ENCODE measurements at places on chromosomes 5 and 9. TPM values are rescaled to one million over a fixed set of nuclear protein-coding genes. Genes with fewer than 3 reads are reported as not detected.

- DNase-seq = no peak
These were observed 7.3 kb downstream of the STKLD1 start for GRCh38 chr9:133383438-133383837.

Gene PROB1
- total RNA-seq = 0.16 TPM

Gene NR6A1
- total RNA-seq = 2.0 TPM

GRCh38 chr5:178331491-178331996 lies 98.9 kb upstream of the PHYKPL start:
- DNase-seq = peak; percentile 88

Gene PCDHB15
- 22.1 TPM for total RNA-seq

Gene MYMK
- total RNA-seq = not detected

DNA sequence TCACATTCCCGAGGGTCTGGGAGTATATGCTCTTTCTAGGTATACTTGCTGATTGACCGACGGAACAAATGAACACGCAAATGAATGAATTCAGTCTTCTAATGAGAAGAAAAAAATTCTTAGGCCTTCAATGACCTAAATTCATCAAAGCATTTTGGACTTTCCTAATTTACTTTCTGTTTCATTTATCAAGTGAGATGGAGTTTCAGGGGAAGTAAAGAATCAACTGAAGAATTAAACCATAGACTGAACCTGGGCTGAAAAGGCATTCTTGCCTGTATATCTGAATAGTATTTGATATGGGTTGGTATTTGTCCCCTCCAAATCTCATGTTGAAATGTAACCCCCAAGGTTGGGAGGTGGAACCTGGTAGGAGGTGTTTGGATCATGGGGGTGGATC lies 64.1 kb downstream of the ZFAND5 start:
- DNase-seq = no peak

DNA sequence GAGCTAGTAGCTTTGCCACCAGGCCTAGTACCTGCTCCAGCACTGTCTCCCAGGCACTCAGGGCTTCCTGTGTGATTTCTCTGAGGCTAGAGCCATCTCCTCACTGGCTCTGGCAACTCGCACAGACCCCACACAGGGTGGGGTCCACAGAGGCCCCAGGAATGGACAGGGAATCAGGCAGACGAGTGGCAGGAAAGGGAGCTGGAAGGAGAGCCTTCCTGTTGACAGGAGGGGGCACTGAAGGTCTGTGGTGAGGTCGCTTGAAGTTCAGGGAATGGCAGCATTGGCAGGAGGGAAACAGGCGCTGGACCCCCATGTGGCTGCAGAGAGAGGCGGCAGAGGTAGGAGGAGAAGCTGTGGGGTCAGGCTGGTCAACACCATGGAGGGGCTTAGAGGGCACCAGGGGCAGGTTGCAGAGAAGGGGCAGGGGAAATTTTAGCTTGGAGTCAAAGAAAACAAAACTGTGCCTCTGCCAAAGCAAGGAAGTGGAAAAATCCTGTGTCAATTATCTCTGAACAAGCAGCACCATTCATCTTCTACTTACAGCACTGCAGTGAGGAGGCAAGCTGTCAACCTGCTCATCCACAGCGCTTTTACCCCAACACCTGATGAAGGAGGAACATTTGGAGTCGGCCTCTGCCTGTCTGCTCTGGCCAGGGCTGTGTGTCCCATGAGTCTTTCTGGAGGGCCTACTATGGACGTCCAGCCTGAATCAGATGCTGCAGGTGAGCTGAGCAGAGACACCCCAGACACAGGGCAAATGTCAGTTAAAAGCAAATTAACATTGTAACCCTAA lies 270.2 kb downstream of the FSTL4 start:
- no peak for DNase-seq

- DNase-seq = no peak
These were observed 5.8 kb downstream of the HMGCR start for GRCh38 chr5:75342836-75343235.

- DNase-seq = no peak
These were observed 744 bp downstream of the GMCL2 start for GRCh38 chr5:178186427-178186826.

DNA sequence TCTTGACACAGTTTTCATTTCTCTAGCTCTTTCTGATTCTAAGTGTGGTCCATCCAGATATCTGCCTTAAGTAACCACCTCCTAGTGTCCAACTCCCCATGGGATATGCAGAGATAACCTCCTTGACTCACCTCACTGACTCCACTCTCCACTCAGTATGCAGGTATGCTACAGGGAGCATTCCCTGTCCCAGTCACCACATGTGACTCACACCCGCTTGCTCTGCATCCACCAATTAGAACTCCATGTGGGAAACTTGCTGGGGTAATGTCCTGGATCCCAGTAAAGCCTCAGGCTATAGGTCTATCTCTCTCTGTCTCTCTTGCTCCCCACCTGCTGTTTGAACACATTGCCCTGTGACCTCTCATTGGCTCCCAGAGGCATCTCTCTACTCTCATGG lies 563.9 kb downstream of the HTR1A start:
- no peak for DNase-seq

DNA sequence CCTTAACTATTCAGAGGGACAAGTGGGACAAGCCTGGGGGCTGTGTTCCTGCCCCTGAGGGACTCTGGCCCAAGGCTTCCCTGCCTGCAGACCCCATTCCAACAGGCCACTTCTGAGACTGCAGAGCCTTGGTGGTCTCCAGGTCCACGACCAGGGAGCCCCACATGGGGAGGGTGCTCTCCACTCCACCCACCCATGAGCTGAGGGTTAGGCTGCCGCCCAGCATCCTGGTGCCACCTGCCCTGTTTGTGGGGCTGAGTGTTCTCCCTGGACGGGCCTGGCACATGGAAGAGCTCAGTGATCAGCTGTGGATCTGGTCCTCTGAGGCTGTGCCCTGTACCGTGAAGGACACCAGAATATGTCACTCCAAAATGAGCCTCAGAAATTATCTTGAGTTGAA lies 2.5 kb upstream of the ABO start:
- DNase-seq = no peak

- no peak for DNase-seq
These were observed 144.7 kb downstream of the TRPM6 start for GRCh38 chr9:74742792-74743730.

Gene WDR38
- not detected for total RNA-seq

DNA sequence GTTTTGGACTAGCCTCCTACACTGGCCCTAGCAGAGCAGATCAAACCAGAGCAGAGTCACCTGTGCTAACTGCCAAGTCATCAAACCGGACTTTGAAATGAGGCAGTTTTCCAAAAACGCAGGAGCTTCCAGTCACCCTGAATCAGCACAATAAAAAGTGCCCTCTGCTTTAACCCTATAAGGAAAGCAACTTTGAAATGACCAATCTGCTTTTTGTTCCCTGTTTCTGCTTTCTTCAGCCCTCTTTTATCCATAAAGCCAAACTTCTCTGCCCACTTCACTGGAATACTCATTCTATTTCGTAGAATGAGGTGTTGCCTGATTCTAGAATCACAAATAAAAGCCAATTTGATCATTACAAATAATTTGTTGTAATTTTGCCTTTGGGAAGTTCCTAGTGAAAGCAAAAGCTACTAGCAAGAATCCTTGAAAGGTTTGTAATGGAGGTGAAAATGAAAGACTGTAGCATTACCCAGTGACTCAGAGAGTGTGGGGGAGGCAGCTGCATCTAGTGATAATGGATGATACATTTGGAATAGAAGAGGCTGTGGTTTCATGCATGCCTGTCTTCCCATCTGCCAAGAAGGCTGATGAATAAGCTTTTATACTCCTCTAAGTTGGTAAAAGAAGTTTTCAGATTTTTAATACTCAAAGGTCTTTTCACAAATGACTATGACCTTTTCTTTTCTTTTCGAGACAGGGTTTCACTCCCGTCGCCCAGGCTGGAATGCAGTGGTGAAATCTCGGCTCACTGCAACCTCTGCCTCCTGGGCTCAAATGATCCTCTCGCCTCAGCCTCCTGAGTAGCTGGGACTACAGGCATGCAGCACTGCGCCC lies 14.9 kb downstream of the SPAAR start:
- DNase-seq = peak; percentile 26

Gene GPR151
- 0.31 TPM for total RNA-seq

Gene ANXA6
- total RNA-seq = 74.7 TPM

DNA sequence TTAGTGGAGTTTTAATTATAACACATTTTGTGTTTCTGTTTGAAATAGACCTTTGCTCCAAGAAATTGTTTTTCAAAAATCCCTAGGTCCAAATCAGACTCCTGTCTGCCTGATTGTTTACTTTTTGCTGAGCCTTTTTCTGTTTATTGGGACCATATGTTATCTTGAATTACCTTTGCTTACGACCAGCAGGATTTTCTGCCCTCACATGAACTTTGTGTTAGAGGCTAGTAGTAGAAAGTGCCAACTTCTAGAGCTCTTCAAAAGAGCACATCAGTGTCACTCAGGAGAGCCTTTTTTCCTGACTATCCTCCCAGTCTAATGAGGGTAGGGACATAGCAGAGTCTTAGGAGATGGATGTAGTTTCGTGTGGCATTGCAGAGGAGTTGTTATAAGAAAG lies 10.2 kb downstream of the RECK start:
- DNase-seq = no peak

GRCh38 chr5:66540078-66540477 lies 56.1 kb upstream of the MAST4 start:
- no peak for DNase-seq

DNA sequence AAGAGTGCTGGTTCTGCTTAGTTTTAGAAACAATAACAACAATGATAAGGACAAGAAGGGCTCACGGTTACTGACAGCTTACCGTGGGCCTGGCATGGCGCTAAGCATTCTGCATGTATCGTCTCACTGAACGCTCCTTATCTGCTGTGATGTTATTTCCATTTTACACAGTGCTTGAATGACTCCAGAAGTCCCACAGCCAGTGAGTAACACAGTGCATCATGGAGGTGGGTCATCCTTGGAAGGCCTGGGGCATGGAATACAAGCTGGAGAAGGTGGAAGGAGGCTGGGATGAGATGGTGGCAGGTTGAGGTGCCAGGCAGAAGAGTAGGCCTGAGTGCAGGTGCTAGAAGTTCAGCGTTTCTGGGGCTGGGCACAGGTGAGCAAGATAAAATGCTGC lies 36.5 kb upstream of the FAT2 start:
- DNase-seq = no peak

Gene PPP2R2B
- total RNA-seq = 141 TPM

Gene LIFR
- total RNA-seq = 83.4 TPM

DNA sequence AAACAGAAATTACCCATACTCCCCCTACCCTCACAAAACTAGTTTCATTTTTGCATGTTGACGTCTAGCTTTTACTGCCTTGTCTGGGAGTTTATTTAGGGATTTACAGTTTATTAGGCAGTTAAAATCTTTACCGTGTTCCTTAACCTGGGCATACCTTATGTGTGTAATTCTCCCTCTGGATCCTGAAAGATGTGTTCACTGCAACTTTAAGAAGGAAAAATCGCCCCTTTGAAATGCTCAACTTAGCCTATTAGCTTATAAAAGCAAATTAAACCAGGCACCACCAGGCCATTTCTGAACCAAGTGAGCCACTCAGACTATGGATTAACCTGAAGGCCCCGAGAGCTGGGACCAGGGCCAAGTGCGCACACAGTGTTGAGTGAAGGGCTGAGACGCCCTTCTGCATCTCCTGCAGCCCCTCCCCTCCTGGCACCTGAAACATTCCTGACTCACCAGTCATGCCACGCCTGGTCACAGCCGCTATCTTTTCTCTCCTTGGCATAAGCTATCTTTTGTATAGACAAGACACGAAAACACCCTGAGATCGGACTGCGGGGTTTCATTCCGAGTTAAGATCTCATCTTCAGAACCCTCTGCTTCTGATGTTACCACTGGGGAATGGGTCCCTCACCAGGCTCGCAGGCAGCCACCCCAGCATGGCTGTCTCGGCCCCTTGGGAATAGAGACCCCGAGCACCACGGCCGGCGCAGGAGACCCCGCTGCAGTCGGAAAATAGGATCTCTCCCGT lies 111.9 kb downstream of the ROR2 start:
- DNase-seq = no peak

Gene ADGRD2
- total RNA-seq = not detected

GRCh38 chr5:1771149-1772065 lies 28.2 kb downstream of the MRPL36 start:
- no peak for DNase-seq

DNA sequence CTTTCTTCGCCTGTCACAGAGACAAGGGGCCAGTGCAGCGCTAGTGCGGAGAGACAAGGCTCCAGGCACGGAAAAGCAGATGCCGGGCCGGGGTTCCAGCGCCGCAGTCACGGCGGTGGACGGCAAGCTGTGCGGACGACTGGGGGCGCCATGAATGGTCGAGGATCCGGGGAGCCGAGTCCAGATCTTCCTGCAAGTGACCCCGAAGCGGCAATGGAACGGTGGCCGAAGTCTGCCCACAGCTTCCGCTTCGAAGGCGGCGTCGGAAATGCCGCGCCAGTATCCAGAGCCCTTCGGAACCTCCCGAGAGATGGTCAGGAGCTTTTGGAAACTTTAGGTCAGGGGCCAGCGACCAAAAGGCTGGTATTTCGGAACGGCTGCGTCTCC lies 601 bp upstream of the FAF2 start:
- DNase-seq = peak; percentile 72

Gene IL3
- not detected for total RNA-seq

GRCh38 chr9:137126786-137127185 lies 12.2 kb upstream of the GRIN1 start:
- DNase-seq = no peak

Gene P4HA2
- 15.3 TPM for total RNA-seq

GRCh38 chr5:56202483-56202882 lies 30.6 kb downstream of the ANKRD55 start:
- no peak for DNase-seq

- DNase-seq = no peak
These were observed 66.9 kb downstream of the DCP2 start for GRCh38 chr5:113043491-113043931.

Gene CCDC112
- total RNA-seq = 80.5 TPM
